ENCODE measurements at places on chromosomes 4 and X.

GRCh38 chr4:79666875-79667274 is 258.8 kb upstream of the GK2 start:
- no peak for DNase-seq

DNA sequence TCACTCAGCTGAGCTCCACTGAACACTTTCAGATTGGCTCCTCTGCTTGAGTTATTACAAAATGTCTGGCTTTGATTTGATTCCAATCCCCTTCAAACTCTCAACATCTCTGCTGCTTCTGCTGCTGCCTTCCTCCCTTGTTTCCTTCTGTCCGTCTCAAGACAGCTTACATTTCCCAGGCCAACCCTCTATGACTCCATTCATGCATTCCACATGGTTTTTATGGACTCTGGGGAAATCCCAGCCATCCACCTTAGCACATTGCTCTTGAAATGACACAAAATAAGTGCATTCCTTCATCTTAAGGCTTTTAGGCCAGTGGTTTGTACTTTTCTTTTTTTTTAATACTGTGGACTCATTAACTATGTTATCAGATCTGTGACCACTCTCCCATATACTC is 68.5 kb upstream of the TMEM164 start:
- DNase-seq = no peak

GRCh38 chrX:43505769-43506168 is 150.3 kb upstream of the MAOA start:
- no peak for DNase-seq

GRCh38 chrX:45324941-45325340 is 124.3 kb upstream of the DIPK2B start:
- DNase-seq = no peak

DNA sequence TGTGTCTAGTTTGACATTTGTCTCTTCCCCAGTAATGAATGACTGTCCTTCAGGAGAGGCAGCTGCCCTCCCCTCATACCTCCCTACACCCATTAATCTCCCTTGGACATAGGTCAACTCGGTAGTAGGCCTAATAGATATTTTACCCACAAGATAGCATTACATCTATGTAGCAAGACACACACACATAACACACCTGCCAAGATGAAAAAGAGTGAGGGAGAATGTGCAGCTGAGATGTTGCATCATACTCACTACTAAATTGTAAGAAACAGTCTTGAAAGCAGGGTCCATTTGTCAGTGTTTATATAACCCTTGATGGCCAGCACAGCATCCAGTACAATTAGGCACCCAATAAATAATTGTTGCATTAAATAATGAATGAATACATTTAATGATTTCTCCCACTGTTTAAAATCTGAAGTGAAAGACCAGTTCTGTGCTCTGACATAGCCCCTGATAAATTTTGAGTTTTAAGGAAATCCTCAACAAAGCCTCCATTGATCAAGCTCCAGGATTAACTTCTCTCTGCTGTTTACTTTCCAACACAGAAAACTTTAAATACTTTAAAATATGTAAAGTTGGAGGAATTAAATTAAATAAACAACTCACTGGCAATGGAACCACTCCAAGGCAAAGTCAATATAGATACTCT is 440.8 kb upstream of the RASGEF1B start:
- no peak for DNase-seq
